ENCODE measurements at places on chromosomes 3 and 15.
A peak's percentile ranks its signal among the peaks of the same experiment; 100 is the strongest.

DNA sequence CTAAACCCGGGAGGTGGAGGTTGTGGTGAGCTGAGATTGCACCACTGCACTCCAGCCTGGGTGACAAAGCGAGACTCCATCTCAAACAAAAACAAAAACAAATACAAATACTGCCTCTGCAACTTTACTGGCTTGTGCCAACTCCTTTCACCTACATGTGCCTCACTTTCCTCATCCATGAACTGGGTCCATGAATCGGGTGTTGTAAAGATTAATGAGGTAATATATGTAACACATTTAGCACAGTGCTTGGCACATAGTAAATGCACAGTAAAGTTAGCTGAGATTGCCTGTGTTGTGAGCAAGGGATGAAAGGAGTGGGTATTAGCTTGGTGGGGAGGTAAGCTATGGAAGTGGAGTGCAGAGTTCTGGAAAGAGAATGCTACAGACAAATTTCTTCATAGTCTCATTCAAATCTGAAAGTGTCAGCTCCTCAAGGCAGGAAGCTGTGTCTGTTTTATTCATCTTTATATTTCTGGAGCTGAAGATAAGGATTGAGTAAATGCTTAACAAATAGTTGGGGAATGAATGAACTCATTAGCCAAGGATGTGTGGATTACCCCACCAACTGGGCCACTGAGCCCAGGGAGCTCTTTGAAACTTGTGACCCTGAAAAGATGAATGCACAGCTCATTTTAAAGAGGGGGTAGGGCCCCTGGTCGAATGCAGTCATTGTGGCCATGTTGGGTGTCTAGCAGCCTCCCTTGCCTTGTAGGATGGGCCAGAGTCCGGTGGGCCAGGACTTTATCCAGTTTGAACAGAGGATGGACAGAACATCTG is 7.7 kb upstream of the CDCP1 start:
- no peak for DNase-seq

DNA sequence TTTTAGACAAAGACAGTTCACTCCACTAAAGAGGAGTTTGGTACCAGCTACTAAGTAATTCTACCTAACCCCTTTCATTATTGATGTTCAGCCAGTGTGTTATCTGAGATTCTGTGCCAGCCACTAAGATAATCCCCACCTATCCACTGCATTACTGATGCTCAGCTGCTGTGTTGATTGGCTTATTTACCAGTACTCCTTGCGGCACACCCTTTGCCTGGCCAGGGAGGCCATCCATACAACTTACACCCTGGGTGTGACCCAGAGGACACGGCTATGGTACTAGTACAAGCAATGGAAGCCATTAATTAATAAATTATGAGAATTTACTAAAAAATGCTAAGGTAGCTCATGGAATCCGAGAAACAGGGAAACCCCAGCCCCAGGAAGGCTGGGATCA is 290.7 kb upstream of the CTNNB1 start:
- no peak for DNase-seq

DNA sequence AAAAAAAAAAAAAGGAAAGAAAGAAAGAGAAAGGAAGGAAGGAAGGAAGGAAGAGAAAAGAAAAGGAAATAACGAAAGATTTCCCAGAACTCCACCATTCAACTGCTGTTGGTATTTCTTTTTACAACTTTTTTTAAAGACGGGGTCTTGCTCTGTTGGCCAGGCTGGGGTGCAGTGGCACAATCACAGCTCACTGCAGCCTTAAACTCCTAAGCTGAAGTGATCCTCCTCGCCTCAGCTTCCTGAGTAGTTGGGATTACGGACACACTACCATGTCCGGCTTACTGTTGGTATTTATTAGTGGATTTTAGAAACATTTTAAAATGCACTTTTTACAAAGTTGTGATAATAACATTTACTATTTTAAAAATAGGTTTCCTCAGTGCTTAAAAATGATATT is 15.0 kb upstream of the USP3 start:
- DNase-seq = no peak

- DNase-seq = no peak
These were observed 470.8 kb upstream of the ROBO1 start for GRCh38 chr3:80238606-80239005.

DNA sequence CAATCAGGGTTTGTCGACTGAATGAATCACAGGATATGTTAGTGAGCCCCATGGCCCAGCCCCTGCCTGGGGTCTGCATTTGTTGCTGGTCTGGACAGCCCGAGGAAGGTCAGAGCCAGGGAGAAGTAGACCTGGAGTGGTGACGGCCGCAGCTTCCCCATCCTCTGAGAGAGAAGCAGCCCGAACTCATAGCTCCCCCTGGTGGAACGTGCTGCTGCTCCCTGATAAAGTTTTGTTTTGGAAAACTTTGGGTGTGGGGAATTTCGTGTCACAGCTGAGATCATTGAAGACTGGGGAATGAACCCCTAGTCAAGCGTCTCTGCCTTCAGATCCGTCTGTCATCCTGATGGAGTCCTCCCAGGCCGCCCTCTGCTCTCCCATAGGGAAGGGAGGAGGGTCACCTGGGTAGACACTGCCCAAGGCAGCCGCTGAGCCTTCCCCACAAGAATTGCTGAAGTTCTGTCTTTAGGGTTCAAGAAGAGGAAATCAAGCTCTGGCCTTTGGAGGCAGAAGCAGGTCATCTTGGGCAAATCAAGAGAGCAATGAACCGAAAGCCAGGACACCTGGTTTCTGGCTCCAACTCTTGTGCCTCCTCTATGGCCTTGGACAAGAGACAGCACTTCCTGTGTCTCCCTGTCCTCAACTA is 60.5 kb downstream of the GLDN start:
- no peak for DNase-seq

- no peak for DNase-seq
These were observed 10.1 kb downstream of the CSRNP1 start for GRCh38 chr3:39143051-39143885.

DNA sequence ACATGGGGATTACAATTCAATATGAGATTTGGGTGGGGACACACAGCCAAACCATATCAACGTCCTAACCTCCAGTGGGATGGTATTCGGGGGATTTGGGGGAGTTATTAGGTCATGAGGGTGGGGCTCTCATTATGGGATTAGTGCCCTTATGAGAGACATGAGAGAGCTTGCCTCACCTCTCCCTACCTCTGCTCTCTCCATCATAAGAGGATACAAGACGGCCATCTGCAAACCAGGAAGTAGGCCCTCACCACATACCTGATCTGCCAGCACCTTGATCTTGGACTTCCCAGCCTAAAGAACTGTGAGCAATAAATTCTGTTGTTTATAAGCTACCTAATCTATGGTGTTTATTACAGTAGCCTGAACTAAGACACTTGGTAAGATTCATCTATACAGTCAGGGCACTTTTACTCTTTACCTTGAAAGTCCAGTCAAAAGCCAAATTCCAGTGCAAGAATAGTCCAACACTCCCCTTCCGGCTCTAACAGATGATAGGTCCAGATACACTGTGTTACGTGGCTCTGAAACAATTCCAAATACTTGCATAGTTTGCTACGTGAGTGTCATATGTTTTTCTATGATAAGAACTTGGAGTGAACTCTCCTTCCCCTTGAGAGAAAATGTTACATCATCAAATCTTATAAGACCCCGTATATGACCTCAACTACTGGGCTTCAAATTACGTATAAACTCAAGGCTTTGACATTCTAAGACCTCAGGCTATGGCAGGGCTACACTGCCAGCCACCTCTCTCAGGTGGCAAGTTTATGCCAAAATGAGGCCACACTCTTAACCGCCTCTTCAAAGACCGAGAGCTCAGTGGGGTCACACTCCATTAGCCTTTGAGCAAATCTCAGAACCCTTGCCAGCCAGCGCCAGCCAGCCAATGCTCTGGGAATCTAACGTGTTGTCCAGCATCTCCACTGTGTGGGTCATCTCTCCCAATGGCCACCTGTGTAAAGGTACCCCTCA is 129.9 kb downstream of the XXYLT1 start:
- no peak for DNase-seq

DNA sequence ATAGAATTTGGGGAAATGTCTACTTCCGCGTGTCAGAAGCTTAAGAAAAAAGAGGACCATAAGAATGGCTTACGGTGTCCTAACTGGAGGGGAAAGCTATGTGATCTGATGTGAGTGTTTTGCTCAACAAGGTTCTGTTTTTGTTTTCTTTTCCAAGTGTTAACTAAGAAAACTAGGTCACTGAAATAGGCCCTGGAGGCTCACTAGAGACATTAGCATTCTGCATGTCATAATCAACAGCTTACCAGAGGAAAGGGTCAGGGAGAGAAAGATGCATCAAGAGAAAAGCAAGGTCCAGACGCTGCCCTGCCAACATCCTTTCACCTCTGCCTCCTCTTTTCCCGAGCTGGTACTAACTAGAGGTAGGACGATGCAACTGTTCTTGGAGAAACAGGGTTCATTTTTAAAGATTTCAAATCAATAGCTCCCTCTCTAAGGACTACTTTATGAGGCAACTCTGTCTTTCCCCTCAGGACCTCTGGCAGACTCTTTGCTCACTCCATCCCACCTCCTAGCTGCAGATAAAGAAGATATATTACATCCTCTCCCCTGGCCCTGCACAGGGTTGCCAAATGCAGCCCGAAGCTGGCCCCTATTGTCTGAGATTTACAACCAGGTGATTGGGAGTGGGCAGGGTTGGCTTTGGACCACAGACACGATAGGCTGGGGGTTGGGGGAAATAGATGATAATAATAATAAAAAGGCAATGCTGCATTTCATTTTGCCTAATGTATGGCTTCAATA is 209.9 kb upstream of the SLC2A2 start:
- no peak for DNase-seq

GRCh38 chr3:103786296-103786695 is 1351.5 kb downstream of the ZPLD1 start:
- no peak for DNase-seq

DNA sequence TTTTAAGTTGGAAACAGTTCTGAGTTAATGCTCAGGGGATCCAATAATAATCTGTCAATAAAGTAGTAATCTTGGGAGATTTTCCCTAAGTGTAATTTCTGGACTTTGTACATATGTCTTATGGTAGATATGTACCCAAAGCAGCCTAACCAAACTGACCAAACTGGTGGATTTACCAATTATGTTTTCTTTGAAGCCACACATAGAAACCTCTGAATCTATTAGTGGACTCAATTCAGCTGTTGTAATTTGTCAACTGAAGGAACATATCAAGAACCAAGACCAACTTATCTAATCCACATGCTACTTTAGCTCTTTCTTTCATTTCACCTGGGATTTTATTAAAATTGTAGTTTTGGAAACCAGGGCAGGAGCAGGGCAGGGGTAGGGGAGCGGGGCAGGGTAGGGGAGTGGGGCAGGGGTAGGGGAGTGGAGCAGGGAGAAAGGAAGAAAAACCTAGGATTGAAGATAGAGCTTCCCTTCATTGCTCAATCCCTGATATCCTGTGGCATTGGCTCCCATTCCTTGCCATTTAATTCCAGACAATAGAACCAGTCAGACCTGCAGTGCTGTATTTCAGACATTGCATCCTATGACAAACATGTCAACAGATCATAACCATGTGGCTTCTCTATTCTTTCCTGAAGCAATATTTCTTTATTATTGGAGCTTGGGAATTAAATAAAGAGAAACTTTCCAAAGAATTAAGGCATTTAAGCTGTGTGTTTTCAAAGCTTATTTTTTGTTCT is 101.8 kb downstream of the NFKBIZ start:
- DNase-seq = no peak

GRCh38 chr15:60390871-60391501 is 6.8 kb downstream of the ANXA2 start:
- DNase-seq = no peak

DNA sequence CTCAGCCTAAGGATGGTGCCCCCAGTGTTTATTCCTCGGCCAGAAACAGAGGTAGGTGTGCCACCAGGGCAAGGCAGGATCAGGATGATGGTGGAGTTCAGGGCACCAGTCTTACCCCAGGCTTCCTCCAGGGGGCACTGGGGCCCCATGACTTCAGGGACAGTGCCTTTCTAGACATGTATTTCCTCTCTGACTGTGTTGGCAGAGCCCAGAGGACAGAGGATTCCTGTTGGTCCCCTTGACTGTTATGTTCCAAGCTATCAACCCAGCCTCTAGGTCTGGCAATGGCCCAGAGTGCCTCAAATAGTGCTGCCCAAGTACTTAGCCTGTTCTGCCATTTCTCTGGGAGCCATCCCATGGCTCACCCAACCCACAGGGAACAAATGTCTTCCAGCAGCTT is 2.8 kb downstream of the HEMK1 start:
- DNase-seq = peak; percentile 33

- DNase-seq = no peak
These were observed 1.6 kb upstream of the SMAD6 start for GRCh38 chr15:66700412-66700801.

- no peak for DNase-seq
These were observed 116.9 kb downstream of the NFKBIZ start for GRCh38 chr3:101966226-101966625.

DNA sequence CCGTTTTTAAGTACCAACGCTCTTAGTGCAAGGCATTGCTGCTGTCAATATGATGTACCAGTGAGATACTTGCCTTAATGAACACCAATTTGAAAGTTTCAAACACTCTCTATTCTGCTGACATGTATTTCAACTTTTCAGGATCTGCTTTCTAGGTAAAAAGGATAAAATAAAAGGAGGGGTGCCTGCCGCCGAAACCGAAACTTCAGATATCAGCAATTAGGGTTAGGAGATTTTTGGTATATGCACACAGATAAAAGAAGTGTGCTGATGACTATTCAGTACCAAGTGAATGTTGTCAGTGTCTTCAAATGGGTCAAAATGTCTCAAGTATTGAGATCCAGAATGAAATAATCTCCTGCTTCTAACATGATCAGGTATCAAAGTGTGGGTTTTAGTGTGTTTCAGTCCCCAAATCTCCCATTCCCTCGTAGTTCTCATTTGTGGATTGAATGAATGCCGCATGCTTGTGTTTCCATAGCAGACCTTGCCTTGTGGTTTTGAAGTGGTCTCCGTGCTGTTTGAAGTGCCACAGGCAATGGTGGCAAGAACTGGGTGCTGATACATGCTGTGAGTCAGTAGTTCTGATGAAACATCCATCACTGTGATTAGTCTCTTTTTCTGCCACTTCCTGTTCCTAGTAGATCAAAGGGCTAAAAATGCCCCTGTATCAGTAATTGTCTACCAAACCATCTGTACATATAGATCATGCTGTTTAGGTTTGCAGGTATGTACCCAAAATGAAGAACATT is 22.5 kb downstream of the CHST14 start:
- DNase-seq = no peak

DNA sequence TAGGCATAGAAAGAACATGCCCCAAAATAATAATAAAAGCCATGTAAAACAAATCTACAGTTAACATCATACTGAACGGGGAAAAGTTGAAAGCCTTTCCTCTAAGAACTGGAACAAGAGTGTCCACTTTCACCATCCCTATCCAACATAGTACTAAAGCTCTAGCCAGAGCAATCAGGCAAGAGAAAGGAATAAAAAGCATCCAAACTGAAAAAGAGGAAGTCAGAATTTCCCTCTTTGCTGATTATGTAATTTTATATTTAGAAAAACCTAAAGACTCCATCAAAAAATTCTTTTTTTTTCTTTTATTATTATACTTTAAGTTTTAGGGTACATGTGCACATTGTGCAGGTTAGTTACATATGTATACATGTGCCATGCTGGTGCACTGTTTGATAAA is 661.6 kb upstream of the CBLB start:
- no peak for DNase-seq

DNA sequence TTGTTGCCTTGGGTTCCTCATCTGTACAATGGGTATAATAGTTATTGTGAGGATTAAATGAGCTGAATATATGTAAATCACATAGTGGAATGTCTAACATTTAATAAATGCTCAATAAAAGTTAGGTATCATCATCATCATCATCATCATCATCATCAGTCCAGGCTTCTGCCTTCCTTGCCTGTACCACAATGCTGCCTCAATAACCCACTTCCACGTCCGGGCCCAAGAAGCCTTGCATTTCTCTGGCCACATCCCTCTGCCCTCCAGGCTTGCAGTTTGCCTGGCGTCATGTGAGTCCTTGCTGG is 137.4 kb downstream of the THSD4 start:
- DNase-seq = no peak

GRCh38 chr3:125990253-125990970 is 21.4 kb downstream of the ROPN1B start:
- DNase-seq = no peak
